ENCODE measurements at places on chromosomes 2 and 18.

DNA sequence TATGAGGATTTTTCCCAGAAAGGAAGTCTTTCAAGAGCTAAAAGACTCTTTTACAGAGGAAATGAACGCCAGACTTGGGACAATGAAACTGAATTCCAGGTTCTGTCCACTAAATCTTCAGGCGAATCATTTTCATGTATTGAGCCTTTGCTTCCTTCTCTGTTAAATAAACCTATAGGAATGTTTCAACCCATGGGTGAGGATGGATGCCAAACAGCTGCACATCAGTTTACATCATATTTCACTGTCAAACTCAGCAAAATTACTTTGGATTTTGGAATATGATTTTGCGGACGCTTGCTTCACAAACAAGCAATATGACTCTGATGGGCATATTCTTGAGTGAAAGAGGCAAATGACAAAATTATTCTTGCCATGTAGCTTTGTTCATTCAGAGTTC lies 256.1 kb upstream of the ZNF521 start:
- DNase-seq: no peak

- no peak for DNase-seq
These were observed 96.7 kb downstream of the CRACDL start for GRCh38 chr2:98839292-98839691.

DNA sequence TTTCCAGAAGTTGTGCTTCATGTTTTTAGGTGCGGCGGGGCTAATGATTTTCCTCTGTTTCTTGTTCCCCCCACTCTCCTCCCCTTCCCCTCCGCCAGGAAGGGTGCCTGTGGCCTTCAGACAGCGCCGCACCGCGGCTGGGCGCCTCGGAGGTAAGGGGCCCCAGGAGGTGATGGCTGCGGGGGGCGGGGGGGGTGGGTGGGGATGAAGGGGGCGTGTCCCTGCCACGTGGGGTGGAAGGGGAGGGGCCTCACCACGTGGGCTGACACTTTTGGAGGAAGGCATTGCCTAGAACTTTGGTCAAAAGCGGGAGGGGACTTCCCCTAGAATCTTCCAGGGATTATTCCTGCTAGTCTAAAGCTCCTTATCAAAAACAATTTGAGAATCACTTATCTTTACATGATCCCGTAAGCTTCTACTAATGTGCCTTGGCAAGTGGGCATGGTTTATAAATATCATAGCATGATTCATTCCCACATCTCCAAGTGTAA lies 83.1 kb downstream of the FAM210A start:
- DNase-seq: no peak

- no peak for DNase-seq
These were observed 34.0 kb downstream of the PIGN start for GRCh38 chr18:62152844-62153243.

- DNase-seq: no peak
These were observed 164.4 kb upstream of the KLHL29 start for GRCh38 chr2:23220513-23221094.

DNA sequence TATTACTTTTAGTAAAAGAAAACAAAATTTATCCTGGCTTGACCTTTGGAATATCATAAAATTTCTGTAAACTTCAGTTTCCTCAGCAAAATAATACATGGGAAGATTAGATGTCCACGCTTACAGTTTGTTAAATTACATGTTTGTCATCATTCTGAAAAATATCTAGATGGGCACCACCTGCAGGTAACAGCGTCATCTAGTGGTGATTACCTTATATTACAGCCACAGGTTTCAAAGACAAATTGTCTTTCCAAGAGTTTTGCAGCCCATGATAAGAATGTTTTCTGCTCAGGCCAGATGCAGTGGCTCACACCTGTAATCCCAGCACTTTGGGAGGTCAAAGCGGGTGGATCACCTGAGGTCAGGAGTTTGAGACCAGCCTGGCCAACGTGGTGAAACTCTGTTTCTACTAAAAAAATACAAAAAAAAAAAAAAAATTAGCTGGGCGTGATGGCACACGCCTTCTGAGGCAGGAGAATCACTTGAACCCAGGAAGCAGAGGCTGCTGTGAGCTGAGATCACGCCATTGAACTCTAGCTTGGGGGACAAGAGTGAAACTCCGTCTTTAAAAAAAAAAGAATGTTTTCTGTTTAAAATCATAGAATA lies 96.3 kb upstream of the RASGRP3 start:
- DNase-seq: no peak

- DNase-seq: no peak
These were observed 15.3 kb downstream of the TWIST2 start for GRCh38 chr2:238863231-238863630.

DNA sequence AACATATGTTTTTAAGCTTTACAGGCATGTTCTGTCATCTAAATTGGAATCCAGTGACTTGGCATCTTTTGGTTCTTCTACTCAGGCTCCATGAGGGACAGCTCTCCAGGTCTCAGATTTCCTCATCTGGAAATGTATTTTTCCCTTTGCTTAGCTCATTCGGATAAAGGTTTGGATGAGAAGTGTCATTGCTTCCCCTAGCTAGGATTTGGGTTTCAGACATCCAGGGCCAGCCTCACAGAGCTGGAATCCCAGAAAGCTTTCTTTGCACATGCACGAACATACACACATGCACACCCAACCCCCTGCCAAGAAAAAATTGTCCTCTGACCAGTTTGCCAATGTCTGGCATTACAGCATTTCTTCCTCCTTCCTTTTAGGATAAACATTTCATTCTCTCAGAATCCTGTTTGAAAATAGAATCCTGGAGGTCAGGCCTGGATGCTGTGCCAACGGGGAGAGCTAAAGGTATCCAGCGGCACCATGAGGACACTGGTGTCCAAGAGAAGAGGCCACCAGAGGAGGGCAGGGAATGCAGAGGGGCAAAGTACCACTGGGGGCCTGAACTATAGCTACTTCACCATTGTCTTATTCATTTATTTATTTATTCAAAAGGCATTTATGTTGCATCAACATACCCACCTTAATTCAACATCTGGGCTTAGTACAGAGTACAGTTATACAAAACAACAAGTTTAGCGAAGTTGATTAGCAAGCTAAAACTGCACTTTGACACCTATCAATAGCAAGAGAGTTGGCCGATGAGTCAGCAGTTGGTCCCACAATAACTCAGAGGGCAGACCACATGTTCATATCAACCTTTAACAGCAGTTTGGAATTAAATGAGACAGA lies 97.9 kb upstream of the ATL2 start:
- DNase-seq: no peak

GRCh38 chr2:88400037-88400767 lies 52.3 kb downstream of the FOXI3 start:
- DNase-seq: no peak

- DNase-seq: no peak
These were observed 64.7 kb upstream of the MAPRE2 start for GRCh38 chr18:34976534-34976898.
